ENCODE measurements at places on chromosomes 4 and X.
A peak's percentile ranks its signal among the peaks of the same experiment; 100 is the strongest.

GRCh38 chr4:151486168-151486567 is 77.2 kb downstream of the FHIP1A start:
- DNase-seq, result no peak

DNA sequence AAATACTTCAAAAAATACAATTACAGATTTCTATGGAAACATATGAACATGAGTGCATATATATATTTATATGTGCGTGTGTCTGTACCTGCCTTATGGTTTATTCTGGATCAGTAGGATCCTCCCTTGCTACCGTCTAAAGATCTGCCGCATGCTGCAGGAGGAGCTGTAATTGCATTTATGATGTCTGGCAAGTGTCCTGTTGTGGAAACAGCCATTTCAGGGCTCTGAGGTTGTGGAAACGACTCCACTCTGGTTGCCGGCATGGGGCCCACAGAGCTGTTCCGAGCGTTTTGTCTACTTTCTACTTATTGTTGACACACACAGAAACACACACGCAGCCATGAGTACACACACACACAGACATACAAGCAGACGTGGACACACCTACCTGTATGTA is 21.3 kb downstream of the CD99 start:
- DNase-seq, result no peak

DNA sequence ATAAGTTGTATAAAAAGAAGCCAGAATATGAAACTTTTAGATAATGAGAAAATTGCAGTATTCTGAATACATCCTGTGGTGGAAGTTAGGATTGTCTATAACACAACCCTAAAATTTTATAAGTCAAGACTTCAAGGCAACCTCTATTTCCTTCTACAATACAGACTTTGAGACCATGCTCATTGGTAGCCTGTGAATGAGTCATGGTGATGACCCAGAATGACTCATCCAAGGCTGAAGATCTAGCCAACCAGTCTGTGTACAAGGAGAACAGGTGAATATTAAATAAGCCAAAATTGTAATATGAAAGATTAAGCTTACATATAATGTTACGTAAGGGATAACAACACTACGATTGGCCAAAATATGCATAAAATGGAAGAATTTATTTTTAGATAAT is 475.9 kb upstream of the GALNT7 start:
- no peak for DNase-seq

- no peak for DNase-seq
Measured at GRCh38 chr4:54234497-54235205, 5.6 kb downstream of the PDGFRA start.

- no peak for DNase-seq
Measured at GRCh38 chr4:16217300-16218051, 8.8 kb downstream of the TAPT1 start.

DNA sequence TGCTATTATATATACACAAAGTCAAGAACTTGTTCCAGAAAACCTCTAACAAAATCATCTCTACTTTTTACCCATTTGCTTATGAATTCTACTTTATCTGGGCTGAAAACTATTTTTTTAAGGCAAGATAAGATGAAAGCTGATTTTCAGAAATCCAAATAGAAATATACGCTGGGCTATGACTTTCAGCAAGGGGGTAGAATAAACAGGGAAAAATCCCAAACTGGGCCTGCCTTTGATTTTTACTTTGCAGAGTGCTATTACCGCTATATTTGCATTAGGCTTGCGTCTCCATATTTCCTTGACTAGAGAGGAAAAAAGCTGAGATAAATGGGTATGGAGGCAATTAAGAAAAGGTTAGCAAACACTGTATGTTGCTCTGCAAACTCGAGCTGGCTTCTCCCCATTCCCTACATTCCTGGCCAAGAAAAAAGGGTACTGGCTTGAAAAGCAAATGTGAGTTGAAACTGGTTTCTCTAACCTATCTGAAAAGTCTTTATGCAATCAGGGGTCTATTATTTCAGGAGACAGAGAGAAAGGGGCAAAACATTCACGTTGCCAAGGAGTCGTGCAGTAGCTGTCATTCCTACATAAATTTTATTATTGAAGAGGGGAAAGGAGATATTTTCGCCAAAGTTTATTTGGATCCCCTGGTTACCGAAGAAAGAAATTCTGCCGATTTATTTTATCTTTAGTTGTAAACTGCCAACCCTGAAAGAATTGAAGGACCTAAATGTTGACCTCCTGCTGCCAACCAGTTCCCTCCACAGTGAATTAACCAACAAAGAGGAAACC is 2.2 kb downstream of the TMEM47 start:
- DNase-seq, result no peak

DNA sequence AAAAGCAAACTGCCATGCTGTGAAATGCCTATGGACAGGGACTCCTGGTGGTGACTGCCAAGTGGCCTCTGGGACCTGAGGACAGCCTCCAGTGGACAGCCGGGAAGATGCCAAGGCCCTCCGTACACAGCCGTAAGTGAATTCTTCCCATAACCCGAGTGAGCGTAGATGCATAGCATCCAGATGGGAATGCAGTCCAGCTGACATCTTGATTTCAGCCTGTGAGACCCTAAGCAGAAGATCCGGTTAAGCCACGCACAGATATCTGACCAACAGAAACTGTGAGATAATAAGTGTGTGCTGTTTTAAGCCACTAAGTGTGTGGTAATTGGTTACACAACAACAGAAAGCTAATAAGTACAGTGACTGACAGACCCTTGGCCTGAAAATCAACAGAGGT is 55.9 kb downstream of the TMEM156 start:
- no peak for DNase-seq

DNA sequence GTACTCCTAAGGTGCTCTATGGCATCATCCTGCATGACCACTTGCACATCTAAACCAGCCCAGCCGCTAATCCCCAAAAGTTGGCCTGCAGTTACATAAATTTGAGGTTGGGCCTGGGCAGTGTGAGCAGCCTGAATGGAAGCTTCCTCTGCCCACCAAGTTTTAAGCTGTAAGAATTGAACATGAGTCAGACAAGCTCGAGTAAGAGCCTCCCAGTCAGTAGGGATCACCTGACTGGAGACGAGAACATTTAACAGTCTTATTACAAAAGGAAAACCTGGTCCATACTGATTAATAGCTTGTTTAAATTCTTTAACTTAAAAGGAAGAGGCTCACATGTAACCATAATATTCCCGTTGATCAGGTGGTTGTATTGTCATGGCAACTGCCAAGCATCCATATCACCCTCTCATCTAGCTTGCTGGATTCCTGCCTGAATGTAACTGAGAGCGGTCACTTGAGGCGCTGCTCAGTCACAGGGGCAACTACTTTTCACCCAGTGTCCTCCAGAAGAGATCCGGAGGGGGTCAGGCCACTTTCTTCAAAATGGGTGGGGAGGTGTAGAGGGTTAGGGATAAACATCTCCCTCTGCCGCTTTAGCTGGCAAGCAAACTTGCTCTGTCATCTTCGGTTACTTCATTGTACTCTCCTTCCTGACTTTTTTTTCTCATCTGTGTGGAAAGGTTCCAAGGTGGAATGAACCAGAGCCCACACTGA is 56.6 kb upstream of the WDR1 start:
- no peak for DNase-seq

DNA sequence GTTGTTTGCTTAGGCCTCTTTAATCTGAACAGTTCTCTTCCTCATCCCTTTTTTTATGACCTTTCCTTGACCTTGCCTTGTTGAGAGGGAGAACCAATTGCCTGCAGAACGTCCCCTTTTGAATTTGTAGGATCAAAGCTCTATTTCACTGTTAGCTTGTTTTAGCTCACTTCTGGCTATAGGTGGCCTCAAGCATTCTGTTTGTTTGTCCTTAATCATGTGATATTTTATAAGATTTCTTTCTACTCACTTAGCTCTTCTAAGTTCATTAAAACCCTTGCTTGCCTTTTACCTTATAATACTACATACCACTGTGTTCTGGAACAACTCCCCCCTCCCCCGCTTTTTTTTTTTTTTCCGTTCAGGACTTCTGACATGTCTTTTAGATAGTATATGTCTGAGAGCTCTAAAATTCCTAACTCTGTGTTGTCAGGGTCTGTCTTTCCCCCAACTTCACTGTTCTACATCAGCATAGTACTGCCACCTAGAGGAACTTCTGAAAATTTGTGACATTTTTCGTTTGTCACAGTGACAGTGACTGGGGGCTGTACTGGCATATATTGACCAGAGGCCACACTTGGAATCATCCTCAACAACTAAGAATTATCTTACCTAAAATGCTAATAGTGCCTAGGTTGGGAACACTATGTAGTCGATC is 128.5 kb downstream of the LARP7 start:
- peak; percentile 52 for DNase-seq

DNA sequence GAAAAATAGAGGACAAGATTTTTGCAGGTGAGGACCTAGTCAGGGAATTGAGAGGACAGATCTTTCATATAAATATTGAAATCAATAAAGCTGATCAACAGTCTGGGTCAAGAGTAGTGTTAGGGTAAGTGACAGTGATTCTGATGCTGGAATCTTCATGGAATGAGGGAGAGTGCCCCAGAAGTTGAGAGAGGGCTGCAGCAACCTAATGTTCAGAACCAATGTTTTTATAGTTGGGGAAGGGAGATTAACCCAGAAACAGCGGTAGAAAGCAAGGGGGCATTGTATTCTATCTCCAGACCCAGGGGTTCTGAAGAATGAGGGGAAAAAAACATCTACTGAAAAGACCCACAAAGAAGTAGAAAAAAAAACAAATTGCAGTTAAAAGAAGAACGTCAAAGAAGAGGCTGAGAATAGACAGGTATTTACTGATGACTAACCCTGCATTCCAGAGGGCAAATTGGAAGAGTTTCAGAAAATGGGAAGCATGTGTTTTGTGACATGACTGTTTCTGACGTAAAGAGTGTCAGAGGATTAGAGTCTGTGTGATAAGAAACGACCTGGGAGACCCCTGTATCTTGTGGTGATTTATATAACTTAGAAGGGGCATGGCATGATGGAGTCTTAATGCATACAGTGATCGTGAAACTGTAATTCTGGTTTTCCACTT is 819.6 kb upstream of the EPHA5 start:
- no peak for DNase-seq

GRCh38 chr4:83589279-83589678 is 53.4 kb downstream of the GPAT3 start:
- DNase-seq, result no peak

GRCh38 chr4:99352602-99353537 is at the start of gene ADH1C:
ADH1C (minus strand) TSS chr4:99352746; CDS start chr4:99352675, 71 bp downstream.
- no peak for DNase-seq

GRCh38 chrX:6159468-6159867 is 69.2 kb downstream of the NLGN4X start:
- DNase-seq, result no peak

GRCh38 chr4:118367872-118368271 is 15.1 kb upstream of the PRSS12 start:
- DNase-seq, result no peak

- DNase-seq, result no peak
Measured at GRCh38 chr4:8364848-8365350, 75.6 kb downstream of the ACOX3 start.

GRCh38 chr4:180598281-180598680 is 1644.9 kb upstream of the TENM3 start:
- no peak for DNase-seq

- DNase-seq, result no peak
Measured at GRCh38 chrX:13033193-13033592, 11.2 kb downstream of the FAM9C start.

- DNase-seq, result no peak
Measured at GRCh38 chrX:153339662-153340061, 5.7 kb downstream of the ZNF275 start.

DNA sequence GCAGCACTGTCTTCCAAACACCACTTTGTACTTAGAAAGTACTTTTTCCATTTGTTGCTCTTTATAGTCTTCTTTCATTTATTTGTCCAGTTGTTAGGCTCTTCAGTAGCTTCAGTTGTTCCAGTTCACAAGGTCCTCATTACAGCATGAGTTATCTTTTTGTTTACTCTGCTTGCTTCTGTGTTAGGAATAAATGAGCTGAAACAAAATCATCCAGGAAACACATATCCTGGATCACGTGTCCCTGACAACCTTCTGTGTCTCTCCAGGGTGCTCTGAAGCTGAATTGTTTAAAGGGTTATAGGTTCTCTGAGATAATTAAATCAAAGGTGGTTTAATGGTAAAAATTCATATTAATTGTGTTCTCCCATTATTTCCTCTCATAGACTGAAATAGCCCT is 19.9 kb upstream of the KLHL8 start:
- no peak for DNase-seq

DNA sequence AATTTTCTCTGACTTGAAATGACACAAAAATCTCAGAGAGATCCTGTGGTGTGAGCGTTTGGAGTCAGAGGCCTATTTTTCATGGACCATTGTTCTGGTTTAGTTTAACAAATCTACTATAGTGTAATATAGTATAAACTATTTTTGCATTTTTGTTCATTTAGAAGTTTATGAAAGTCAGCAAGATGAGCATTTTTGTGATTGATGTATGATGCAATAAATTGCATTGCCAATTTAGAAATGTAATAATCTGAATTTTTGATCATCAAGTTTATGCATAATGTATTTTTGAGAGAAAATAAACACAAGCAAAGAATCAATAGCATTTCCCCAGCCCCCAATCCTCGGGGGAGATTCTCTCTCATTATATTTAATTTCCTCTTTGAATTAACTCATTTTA is 519.5 kb upstream of the FTHL17 start:
- DNase-seq, result no peak

DNA sequence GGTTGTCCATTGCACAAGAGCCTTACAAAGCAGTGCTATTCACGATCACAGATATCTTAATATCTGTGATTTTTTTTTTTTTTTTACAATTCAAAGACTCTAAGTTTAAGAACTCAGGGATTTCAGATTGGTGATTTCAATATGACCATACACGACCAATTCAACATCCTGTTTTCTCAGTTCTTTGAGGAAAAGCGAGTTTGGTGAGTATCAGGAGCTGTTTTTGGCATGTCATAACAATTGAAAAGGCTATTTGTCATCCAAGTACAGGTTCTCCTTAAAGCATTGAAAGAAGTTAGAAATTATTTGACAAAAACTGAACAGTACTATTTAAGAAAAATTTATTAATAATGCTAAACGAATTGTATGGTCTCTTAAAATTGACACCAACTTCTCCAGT is 9.1 kb upstream of the ARHGEF6 start:
- no peak for DNase-seq

DNA sequence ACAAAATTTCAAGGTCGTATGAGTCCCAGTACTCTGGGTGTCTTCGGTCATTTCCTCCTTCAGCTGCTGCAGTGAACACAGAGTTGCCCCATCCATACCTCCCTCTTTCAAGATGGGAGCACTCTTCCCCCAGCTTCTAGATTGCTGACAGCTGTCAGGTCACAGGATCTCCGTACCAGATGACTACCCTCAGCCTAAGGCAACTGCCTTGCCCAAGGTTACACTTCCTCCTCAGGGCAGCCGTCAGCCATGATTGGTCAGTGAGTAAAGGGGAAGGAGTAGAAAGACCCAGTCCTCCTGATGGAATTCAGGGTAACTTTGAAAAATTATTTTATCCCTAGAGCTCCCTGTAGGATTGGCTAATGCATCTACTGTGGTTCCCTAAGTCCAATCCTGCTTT is 81.6 kb downstream of the NAF1 start:
- DNase-seq, result no peak

DNA sequence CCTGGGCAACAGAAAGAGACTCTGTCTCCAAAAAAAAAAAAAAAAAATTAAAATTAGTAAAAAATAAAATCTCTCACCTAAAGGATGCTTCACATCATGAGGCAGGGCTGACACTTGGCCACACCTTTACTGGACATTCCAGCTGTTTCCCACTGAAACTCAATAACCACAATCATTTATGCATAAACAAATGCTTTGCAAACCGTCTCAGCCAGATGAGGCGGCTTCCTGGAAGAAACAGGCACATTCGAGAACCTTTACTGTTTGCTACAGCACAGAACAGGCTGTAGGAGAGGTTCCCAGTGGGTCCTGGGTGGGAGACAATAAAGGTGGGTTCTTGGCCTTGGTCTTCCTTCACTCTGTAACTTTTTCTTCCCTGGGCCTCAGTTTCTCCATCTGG is 10.9 kb upstream of the TBC1D14 start:
- DNase-seq, result no peak

Measured in D341Med (cell line).